Tibial nerve (tissue), 4 donors: ENCODE measurements at places on chromosomes 2 and 18. TPM values are rescaled to one million over a fixed set of nuclear protein-coding genes. Genes with fewer than 3 reads are reported as not detected.

The UGT1A5 gene
- total RNA-seq: not detected

The TEKT4 gene
- total RNA-seq: not detected

The GNLY gene
- not detected for total RNA-seq

The KIAA2012 gene
- not detected for total RNA-seq

The CHCHD5 gene
- total RNA-seq: 10.7 TPM

The LBX2 gene
- total RNA-seq: 4.4 TPM

The TEX44 gene
- not detected for total RNA-seq
